ENCODE measurements at places on chromosomes 5 and 9.

DNA sequence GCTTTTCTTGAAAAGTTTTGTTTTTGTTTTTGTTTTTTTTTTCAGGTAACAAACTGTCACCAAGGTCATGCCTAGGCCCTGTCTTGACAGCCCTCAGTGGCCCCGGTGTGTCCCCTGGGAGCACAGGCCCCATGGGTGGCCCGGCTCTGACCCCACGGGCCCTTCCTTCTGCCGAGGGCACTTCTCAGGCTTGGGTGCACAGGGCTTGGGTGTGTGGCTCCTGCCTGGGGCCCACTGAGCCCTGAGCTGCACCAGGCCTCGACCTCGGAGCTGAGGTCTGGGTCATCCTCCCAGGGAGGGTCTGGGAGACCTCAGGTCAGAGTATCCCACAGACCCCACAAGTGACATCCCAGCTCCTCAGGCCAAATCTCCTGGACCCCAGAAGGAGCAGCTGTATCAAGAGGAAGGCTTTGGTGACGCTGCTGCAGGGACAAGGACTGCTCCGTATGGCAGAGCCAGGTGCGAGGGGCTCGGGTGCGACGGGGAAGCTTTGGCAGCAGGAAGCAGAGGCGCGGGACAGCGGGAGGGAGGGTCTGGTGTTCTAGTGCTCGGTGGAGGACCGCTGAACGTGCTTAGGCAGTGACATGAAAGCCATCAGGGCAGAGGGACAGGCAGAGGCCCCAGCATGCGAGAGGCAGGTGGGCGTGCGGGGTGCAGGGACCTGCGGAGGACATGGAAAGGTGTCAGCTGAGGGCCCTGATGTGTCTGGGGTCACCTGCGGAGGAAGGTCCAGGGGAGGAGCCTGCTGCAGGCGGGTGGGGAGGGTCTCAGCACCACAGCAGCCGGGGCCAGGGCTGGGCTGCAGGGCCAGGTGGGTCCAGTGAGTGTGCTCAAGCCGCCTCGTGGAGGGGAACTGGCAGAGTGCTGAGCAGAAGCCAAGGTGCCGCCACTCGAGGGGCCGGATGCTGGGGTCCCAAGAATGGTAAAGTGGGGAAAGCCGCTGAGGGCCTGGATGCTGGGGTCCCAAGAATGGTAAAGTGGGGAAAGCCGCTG is 18.4 kb upstream of the SLC9A3 start:
- DNase-seq = no peak

- DNase-seq = no peak
These were observed 3.8 kb downstream of the ATP6V1G1 start for GRCh38 chr9:114591291-114591787.

DNA sequence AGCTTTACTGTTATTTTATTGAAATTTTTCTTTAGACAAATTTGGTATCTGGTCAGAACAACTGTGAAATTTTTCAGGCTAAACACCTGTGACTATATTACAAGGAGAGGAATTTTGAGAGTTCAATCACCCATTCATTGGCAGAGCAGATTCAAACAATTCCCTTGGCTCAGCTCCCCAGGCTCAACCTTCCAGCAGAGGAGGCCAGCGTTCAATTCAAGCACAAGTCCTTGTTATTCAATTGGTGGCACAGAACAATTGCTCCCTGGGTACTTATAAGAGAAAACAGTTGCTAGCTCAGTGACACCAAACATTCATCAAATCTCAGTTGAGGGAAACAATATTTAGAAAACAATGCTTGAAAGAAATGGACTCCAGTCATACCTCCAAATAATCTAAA is 83.3 kb downstream of the SUSD1 start:
- DNase-seq = no peak

GRCh38 chr5:127079994-127080491 is 6.7 kb upstream of the C5orf63 start:
- no peak for DNase-seq

DNA sequence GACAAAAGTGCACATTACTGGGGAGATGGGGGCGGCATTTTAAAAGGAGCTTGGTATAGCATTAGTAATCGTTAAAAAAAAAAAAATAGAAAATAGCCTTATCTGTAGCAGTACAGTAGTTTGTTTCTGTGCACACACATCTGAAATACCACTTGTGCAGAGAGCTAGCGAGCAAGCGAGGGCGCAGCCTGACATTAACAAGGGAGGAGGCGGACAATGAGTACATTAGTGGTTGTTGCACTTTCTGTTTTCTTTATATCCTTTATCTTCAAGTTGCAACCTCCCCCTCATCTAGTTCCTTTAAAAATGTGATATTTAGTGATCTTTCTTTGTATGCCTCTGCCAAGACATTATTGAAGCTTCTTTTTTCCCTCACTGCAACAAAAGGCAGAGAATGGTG is 880 bp upstream of the PTPDC1 start:
- no peak for DNase-seq

DNA sequence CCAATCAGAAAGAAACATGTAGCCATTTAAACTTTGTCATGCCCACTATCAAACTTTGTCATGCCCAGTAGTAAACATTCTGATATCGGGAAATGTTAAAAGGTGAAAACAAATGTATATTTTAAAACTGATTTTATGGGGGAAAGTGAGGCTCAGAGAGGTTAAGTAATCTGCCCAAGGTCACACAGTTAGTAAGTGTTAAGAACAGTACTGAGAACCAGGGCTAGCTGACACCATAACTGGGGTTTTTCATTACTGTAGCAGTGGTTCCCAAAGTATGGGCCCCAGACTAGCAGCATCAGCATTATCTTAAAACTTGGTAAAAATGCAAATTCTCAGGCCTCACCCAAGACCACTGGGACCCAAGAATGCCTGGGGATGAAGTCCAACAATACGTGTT is 9.9 kb upstream of the FRRS1L start:
- DNase-seq = no peak

DNA sequence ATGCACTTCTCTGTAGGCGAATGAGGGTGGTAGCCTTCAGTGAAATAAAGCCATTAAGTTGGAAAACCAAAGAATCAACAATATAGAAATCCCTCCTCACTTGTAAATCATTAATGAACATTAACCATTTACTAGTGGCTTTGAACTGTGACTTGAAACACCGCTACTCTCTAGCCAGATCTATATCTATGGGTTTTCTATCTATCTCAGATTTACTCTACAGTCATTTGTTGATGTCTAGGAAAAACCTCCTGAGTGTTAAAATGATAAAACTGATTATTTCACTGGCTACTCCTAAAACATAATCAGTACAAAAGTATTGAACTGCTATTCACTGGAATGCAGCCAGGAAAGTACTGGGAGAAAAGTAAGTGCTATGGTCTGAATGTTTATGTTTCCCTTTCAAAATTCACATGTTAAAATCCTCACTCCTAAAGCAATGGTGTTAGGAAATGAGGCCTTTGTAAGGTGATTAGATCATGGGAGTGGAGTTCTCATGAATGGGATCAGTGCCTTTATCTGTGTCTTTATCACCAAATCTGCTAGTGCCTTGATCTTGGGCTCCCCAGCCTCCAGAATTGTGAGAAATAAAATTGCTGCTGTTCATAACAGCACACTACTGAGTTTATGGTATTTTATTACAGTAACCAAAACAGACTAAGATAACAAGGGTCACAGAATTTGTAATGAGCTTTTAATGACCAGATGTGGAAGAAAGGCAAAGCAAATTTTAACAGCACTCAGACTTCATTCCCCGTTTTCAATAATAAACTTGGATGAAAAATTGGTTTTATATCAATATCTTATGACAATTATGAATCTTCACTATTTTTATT is 8.6 kb upstream of the OXCT1 start:
- no peak for DNase-seq

Measured in stimulated activated CD4-positive, alpha-beta T cell treated with anti-CD3 and anti-CD28 coated beads, Interleukin-1b, Interleukin-23, amount 100 ng/mL, for 1 hour (primary cell).